GOT3 (cell line): ENCODE measurements at places on chromosomes 6 and 20.

GRCh38 chr20:47907031-47907675 lies 121.9 kb upstream of the SULF2 start:
- DNase-seq, result no peak

DNA sequence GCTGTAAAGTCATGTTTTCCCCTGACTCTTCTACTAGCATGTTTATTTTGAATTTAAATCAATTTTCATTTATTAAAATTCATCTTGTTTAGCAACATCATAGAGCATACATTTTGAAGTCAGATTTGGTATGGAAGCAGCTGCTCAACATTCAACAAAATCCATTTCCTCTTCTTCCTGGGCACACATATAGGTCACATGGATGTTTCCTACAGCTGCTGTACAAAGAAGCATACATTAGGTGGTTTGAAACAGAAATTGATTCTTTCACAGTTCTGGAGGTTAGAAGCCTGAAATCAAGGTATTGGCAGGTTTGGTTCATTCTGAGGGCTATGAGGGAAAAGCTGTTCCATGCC lies 495.2 kb downstream of the RFPL4B start:
- DNase-seq, result no peak

DNA sequence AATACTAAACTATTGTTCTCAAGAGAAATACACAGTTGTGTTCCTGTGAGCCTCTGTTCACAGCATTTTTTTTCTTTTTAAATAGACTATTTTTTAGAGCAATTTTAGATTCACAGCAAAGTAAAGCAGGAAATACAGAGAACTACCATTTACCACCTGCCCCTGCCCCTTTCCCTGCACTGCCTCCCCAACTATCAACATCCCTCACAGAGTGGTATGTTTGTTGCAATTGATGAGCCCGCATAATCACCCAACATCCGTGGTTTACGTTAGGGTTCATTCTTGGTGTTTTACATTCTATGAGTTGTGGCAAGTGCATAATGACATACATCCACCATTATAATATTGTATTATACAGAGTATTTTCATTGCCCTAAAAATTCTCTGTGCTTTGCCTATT lies 71.6 kb upstream of the TNFAIP3 start:
- DNase-seq, result no peak

DNA sequence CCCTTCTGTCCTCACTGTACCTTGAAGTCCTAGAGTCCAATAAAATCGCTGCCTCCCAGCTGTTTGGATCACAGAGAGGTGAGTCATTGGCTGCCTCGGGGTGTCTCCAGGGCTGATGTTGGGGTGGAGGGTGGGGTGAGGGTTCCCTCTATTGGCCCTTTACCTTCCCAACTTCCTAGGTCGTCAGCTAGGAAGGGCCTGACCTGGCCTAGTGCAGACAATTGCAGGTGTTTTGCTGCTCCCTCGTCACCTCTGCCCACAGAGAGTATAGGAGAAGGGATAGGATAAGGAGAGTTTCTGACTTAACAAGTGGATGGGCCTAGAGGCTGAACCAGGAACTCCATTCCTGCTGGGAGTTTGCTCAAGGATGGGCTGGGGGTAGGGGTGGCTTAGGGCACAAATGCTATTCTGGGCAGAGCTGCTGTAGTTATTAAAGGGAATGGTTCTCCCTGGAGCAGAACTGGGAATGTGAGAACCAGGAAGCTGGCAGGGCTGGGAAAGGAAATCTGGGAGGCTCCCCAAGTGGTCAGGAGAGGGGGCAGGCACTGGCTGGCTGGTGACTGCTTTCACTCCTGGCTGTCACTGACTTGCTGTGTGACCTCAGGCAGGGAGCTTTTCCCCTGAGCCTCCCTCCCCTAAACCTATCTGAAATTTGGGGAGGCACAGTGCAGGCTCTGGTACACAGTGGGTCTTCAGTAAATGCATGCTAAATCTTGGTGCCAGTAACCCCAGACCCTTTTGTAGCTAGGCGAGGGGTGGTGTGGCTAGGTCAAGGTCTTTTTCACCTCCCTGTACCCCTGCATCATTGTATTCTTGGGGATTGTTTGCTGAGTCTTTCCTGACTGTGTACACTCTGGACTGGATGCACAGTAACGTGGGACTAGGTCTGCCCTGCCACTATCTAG lies 1.5 kb downstream of the TP53INP2 start:
- DNase-seq, result no peak

- no peak for DNase-seq
Observed at GRCh38 chr6:134727081-134727480, 222.8 kb downstream of the ALDH8A1 start.

DNA sequence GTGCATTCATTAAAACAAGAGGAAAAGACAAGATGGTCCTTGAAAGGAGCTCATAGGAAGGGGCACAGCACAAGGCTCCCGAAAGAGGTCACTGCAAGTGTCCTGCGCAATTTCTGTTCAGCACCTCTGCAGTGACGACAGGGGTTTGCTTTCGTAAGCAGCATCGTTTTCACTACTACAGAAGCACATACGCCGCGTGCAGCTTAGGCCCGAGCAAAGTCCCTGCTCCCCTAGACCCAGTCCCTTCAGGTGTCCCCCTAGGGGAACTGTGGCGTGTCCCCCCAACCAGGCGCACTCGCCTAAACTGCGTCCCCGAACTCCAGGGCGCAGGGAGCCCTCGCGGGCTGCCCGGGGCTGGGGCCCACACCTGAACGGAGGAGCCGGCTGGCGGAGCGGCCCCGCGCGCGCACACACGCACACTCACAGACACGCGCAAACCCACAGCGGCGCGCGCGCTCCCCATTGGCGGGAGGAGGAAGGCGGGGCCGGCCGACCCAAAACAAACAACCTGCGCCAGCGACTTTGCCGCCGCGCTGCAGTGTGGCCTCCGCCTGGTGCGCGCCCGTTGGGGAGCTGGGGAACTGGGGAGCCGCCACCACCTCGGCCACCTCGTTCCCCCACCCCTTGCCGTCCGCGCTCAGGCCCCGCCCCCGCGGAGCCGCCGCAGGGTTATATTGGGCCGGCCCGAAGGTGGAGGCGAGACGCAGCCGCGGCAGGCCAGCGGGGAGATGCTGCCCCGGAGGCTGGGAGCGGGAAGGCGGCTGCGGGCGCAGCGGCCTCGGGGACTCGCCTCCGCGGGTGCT lies at the start of gene FOXQ1:
TSS of gene FOXQ1 (plus strand) at position 699 of the 803 bp plus-strand sequence. CDS start 607 bp downstream, outside the sequence.
- DNase-seq, result no peak

DNA sequence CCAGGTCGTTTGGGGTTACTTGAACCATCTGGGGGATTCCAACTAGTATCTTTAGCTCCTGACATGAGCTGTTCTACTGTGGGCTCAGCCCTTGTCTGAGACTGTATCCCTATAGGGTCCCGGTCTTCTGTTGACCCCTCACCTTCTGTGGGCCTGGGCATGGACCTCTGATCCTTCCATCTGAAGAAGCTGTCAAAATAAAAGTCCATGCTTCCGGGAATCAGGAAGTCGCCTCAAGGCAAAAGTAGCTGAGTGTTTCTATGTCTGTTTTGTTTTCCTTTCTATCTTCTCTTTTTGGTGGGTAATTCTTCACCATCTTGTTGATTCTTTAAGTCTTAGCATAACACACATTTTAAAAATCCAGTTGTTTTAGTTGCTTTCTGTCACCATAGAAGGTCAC lies 30.3 kb downstream of the ITPR3 start:
- no peak for DNase-seq

- DNase-seq, result no peak
Observed at GRCh38 chr6:129364037-129364436, 345.9 kb downstream of the ARHGAP18 start.

GRCh38 chr20:45366631-45367030 lies 3.7 kb downstream of the SYS1 start:
- DNase-seq, result no peak

- DNase-seq, result no peak
Observed at GRCh38 chr20:62306414-62307187, 3.8 kb downstream of the ADRM1 start.

DNA sequence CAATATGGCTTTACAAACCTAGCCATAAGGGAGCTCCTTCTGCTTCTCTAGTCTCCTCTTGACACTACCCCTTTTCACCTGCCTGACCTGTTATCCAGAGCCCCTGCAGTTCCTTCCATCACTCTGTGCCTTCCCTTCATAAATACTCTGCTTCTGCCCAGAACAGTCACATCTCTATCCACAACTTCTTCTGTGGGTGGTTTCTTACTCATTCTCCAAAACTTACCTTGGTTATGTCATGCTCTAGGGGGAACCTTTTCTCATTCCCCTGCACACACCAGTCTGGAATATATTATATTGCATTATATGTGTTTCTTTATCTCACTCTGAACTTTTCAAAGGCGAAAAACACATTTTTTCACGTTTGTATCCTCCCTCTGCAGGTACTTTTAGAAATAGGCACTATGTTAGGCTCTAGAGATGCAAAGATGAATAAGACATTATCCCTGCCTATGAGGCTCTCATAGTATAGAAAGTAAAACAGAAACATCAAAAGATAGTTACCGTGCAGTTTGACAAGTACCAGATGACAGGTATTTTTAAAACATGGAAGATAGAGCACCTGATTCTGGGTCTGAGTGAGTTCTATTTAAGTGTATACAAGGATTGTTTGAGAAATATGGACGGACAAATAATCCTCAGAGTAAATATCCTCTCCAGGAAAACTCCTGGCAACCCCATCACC lies 51.5 kb downstream of the AIG1 start:
- no peak for DNase-seq

GRCh38 chr6:95879856-95880255 lies 135.9 kb upstream of the FUT9 start:
- no peak for DNase-seq

- DNase-seq, result no peak
Observed at GRCh38 chr20:50438986-50439407, 71.2 kb upstream of the PTPN1 start.

GRCh38 chr20:35108921-35109320 lies 16.3 kb upstream of the TRPC4AP start:
- DNase-seq, result no peak

- no peak for DNase-seq
Observed at GRCh38 chr20:6295867-6296256, 173.0 kb upstream of the FERMT1 start.

DNA sequence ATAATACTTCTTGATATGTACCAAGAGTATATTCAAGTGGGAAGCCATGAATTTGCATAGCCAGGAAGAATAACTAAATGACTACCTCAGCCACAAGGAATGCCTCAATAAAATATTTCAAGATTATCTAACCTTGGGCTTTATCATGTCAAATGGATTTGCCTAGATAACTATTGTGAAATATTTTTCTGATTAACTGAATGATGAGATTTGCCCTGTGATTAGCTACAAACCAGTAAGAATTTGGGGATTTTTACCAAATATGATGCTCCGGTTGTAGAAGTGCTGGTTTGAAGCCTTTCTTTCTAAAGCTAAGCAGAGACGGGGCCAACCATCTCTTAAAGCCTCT lies 125.6 kb upstream of the LAMP5 start:
- DNase-seq, result no peak

- no peak for DNase-seq
Observed at GRCh38 chr20:53161473-53161872, 189.3 kb downstream of the TSHZ2 start.

- no peak for DNase-seq
Observed at GRCh38 chr6:137000825-137001224, 43.9 kb downstream of the IL20RA start.

DNA sequence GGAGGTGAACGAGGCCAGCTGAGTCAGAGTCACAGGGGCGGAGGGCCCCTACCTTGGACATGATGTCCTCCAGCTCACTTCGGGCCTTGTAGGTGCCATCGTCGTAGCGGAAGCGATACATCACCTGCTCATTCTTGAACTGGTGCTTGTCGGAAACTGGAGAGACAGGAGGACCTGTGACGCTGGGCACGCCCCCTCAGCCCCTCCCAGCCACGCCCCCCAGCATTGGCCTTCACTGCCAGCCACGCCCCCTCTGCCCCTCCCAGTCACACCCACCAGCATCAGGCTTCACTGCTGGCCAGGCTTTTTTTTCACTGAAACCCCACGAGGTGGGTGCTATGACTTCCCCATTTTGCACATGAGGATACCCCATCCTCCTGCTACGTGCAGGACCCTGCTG lies 148.2 kb downstream of the PREX1 start:
- DNase-seq, result no peak
